ENCODE measurements at places on chromosomes 1 and 21.

DNA sequence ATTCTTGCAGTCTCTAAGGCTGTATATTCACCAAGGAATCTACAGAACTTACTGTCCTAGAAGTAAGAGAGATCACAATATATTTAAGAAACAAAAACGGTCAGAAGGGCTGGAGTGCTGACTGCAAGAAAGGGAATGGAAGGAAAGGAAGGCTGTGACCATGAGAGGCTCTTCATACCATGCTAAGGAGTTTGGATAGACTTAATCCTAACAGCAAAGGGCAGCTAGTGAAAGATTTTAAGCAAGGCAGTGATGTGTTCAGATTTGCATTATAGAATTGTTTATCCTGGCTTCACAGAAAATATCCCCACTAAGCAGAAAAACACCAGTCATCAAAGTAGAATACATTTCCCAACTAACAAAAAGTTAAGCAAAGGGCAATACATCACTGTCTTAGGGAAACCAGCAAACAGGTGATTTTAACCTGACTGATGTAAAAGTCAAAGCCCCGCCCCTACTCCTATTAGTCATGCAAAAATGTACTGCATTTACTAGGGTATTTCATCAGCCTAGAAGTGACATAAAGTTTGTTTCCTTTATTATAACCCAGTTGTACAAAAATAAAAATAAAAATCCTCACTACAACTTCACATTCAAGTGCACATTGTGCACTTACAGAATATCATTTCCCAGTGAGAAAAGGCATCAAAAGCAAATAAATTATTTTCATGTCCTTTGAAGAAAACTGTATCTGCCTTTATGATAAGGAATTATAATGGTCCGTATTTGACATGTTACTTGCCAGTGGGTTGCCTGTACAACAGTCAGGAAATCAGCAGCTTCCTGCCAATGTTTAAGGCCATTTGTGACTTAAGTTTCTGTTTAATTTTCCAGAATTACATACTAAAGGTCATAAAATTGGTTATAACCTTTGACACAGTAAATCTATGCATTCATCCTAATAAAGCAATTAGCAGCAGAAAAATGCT lies 17.2 kb downstream of the JAK1 start:
- peaks cover 9% of the 10 kb centered on the region for H3K4me1 ChIP-seq
- H3K27ac ChIP-seq = no peak overlapping the region
- H3K4me3 ChIP-seq = no peak overlapping the region

- peaks cover 4% of the 10 kb centered on the region for H3K36me3 ChIP-seq
- no peak for DNase-seq
- no peak overlapping the region for H3K4me3 ChIP-seq
- H3K27ac ChIP-seq = no peak overlapping the region
These were observed 33.6 kb upstream of the ADARB1 start for GRCh38 chr21:45040739-45041138.

- no peaks in the 10 kb centered on the region for H3K27me3 ChIP-seq
- peaks cover 28% of the 10 kb centered on the region for H3K4me1 ChIP-seq
- no peaks in the 10 kb centered on the region for H3K36me3 ChIP-seq
- H3K27ac ChIP-seq = no peak overlapping the region
These were observed 363.8 kb downstream of the DISC1 start for GRCh38 chr1:231990388-231990787.

DNA sequence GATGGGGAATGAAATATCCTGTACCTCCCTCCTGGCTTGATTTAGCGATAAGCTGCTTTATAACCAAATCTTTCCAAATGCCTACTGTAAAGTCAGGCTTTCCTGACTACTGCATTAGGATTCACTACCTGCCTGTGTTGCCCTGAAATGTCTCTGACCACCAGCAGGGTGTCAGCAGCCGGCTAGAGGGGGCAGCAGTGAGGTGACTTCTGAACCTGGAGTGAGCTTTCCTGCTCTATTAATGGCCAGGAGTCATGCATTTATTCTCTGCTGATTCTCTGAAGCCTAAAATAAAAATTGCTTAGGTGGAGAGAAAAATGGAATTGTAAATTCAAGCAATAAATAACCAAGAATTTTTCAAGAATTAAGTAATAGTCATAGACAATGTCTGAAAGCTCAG lies 2.5 kb downstream of the BACE2 start:
- peak overlapping the region; percentile 75 for H3K4me3 ChIP-seq
- peak; percentile 33 for DNase-seq
- H3K27me3 ChIP-seq = peaks cover 29% of the 10 kb centered on the region

- H3K27ac ChIP-seq = peak overlapping the region; percentile 33
- no peaks in the 10 kb centered on the region for H3K36me3 ChIP-seq
- no peaks in the 10 kb centered on the region for H3K27me3 ChIP-seq
- DNase-seq = no peak
- no peak overlapping the region for H3K4me3 ChIP-seq
These were observed 21.6 kb upstream of the GPR137B start for GRCh38 chr1:236120721-236121153.

GRCh38 chr1:22044690-22045420 lies 7.7 kb upstream of the CDC42 start:
- no peak overlapping the region for H3K27ac ChIP-seq
- no peak for DNase-seq
- H3K27me3 ChIP-seq = peaks cover 3% of the 10 kb centered on the region
- H3K36me3 ChIP-seq = no peaks in the 10 kb centered on the region

DNA sequence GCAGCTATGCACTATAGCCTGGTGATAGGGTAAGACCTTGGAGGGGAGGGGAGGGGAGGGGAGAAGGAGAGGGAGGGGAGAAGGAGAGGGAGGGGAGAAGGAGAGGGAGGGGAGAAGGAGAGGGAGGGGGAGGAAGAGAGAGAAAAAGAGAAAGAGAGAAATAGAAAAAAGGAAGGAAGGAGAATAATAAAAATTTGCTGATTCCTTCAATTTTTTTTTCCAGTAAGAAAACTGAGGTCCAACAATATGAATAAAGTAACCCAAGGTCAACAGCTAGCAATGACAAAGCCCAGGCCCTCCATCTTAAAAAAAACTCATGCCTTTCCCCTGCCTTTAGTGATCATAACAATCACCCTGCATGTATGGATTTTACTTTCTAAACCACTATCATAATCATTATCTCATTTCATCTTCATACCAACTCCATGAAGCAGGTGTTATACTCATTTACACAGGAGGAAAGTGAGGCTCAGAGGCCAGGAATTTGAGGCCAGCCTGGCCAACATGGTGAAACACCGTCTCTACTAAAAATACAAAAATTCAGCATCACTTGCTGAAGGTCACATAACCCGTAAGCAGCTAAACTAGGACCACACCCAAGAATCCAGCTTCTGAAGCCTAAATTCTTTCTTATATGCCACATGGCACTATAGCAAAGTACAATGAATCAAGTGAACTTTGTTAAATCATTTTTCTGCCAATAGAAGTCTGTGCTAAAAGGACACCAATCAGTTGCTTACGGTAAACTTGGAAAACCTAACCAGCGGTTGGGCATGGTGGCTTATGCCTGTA lies 23.4 kb upstream of the BRDT start:
- no peaks in the 10 kb centered on the region for H3K27me3 ChIP-seq
- H3K4me3 ChIP-seq = no peak overlapping the region
- H3K36me3 ChIP-seq = no peaks in the 10 kb centered on the region
- no peak overlapping the region for H3K27ac ChIP-seq
- no peak for DNase-seq

DNA sequence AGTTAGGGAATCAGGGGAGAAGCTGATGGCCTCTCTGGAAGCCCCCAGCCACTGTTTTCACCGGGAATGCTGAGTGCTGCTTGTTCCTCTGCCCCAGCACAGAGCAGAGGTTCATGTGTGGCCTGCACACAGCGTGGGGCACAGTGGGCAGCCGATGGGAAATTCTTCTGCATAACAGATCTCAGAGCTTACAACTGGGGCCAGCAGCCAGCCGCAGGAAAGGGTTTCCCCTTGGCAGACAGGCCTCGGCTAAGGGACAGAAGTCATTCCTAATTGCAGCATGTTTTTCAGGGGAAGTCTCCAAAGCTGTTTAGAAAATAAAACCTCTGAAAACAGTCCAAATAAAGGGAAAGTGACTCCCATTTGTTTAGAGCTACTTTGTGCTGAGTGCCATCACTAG lies 22.6 kb downstream of the HMGB4 start:
- no peaks in the 10 kb centered on the region for H3K36me3 ChIP-seq
- no peak for DNase-seq
- H3K4me3 ChIP-seq = no peak overlapping the region

- H3K4me1 ChIP-seq = peaks cover 15% of the 10 kb centered on the region
- H3K27ac ChIP-seq = no peak overlapping the region
- H3K4me3 ChIP-seq = no peak overlapping the region
- no peaks in the 10 kb centered on the region for H3K27me3 ChIP-seq
- peaks cover 18% of the 10 kb centered on the region for H3K36me3 ChIP-seq
These were observed 18.8 kb downstream of the CCSAP start for GRCh38 chr1:229323885-229324553.

- DNase-seq = no peak
- H3K4me3 ChIP-seq = peak overlapping the region; percentile 82
- no peak overlapping the region for H3K27ac ChIP-seq
- H3K27me3 ChIP-seq = peaks cover 82% of the 10 kb centered on the region
These were observed 125.2 kb upstream of the DPYD start for GRCh38 chr1:98045767-98046641.

- DNase-seq = no peak
- peaks cover 34% of the 10 kb centered on the region for H3K27me3 ChIP-seq
- H3K4me1 ChIP-seq = no peaks in the 10 kb centered on the region
These were observed 43.7 kb upstream of the KCNA3 start for GRCh38 chr1:110718452-110718851.

GRCh38 chr1:240802271-240802670 lies 190.3 kb upstream of the GREM2 start:
- H3K4me1 ChIP-seq = no peaks in the 10 kb centered on the region
- H3K4me3 ChIP-seq = no peak overlapping the region
- no peaks in the 10 kb centered on the region for H3K36me3 ChIP-seq
- no peaks in the 10 kb centered on the region for H3K27me3 ChIP-seq
- no peak for DNase-seq

DNA sequence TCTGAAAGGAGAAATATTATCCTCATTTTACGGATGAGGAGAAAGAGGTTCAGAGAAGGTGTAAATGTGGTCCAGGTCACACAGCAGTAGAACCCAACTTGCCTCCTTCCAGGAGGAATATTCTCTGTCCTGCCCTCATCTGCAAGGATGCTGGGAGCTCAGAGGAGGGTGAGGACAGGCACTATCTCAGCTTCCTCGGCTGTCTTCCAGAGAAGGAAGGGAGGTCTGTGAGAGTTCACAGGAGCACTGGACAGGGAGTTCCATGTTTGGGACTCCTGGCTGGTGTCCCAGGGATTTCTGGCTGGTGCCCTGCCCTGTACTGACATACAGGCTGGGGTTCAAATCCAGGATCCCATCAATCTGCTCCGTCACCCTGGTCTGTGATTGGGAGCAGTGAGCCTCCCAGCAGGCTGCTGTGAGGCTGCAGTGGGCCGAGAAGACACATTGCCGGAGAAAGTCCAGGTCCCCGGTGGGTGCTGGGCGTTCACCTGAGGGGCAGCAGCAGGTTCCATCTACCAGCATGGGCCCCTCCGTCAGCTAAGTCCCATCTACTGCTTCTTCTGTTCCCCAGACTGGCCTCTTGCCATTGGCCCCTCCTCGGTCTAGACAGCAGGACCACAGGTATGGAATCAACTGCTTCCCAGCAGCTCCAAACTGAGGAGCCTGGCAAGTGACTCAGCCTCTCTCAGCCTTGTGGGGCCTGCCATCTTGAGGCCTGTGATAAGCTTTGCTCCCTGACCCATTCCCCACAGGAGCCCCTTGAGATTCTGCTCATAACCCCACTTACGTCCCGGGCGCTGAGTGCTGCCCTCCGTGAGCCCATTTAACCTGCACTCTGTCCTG lies 8.5 kb upstream of the BSND start:
- DNase-seq = no peak
- peaks cover 4% of the 10 kb centered on the region for H3K4me1 ChIP-seq
- H3K27ac ChIP-seq = no peak overlapping the region
- H3K36me3 ChIP-seq = no peaks in the 10 kb centered on the region

DNA sequence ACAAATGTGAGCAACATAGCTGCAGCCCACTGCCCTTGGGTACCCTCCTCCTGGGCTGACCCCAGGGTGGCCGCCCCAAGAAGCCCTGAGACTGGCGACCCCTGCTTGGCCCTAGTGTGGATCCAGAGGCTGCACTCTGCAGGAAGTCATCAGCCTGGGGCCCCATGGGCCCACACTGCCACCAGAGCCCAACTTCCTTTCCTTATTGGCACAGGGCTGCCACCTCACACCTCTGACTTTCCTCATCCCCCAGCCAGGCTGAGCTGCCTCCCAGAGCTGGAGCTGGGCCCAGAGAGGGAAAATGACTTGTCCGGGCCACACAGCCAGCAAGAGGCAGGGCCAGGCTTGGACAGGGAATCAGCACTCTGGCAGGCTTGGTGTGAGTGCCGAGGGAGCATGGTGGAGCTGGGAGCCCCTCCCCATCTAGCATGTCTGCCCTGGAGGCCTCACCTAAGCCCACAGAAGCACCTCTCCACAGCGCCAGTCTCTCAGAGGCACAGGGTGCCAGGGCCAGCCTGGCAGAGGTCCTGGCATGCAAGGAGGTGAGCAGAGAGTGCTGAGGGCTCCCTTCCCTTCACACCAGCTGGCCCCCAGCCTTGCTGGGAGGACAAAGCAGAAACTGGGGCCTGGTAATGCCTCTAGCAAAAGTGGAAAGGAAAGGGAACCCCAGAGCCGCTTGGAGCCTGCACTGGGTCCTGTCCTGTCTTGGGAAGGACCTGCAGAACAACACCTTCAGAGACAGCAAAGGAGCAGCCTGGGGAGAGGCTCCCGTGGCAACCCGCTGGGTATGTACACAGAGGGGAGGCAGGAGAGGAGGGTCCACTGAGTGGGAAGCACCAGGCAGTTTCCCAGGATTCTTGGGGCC lies 3.2 kb downstream of the RAP1GAP start:
- no peak overlapping the region for H3K4me3 ChIP-seq
- no peak for DNase-seq
- H3K4me1 ChIP-seq = peaks cover 12% of the 10 kb centered on the region
- H3K27ac ChIP-seq = no peak overlapping the region

GRCh38 chr1:27007909-27008582 lies 4.6 kb downstream of the TENT5B start:
- peaks cover 17% of the 10 kb centered on the region for H3K27me3 ChIP-seq
- no peaks in the 10 kb centered on the region for H3K36me3 ChIP-seq
- no peak for DNase-seq
- H3K27ac ChIP-seq = no peak overlapping the region
- peak overlapping the region; percentile 69 for H3K4me3 ChIP-seq

- no peak overlapping the region for H3K27ac ChIP-seq
- H3K4me3 ChIP-seq = no peak overlapping the region
- H3K4me1 ChIP-seq = no peaks in the 10 kb centered on the region
- DNase-seq = no peak
These were observed 128.3 kb downstream of the MACF1 start for GRCh38 chr1:39332828-39333227.

GRCh38 chr1:58993403-58993802 lies 209.6 kb upstream of the JUN start:
- H3K27me3 ChIP-seq = no peaks in the 10 kb centered on the region
- H3K4me3 ChIP-seq = no peak overlapping the region
- peaks cover 13% of the 10 kb centered on the region for H3K4me1 ChIP-seq
- DNase-seq = no peak
- no peaks in the 10 kb centered on the region for H3K36me3 ChIP-seq

GRCh38 chr21:32587120-32587519 lies 1.8 kb upstream of the TCP10L start:
- DNase-seq = no peak
- no peaks in the 10 kb centered on the region for H3K4me1 ChIP-seq
- no peaks in the 10 kb centered on the region for H3K36me3 ChIP-seq
